ENCODE measurements at places on chromosomes 11 and 22.

- DNase-seq = no peak
Observed at GRCh38 chr11:61757213-61757862, 4.9 kb downstream of the MYRF start.

GRCh38 chr11:64244107-64244506, 2.6 kb downstream of the PPP1R14B start:
- no peak for DNase-seq

GRCh38 chr11:58938398-58938797, 890 bp upstream of the GLYATL1 start:
- no peak for DNase-seq

GRCh38 chr11:1389932-1390568, at the start of gene BRSK2:
BRSK2 (plus strand) TSS chr11:1389934; CDS start chr11:1390285, 351 bp downstream.
- DNase-seq = no peak

DNA sequence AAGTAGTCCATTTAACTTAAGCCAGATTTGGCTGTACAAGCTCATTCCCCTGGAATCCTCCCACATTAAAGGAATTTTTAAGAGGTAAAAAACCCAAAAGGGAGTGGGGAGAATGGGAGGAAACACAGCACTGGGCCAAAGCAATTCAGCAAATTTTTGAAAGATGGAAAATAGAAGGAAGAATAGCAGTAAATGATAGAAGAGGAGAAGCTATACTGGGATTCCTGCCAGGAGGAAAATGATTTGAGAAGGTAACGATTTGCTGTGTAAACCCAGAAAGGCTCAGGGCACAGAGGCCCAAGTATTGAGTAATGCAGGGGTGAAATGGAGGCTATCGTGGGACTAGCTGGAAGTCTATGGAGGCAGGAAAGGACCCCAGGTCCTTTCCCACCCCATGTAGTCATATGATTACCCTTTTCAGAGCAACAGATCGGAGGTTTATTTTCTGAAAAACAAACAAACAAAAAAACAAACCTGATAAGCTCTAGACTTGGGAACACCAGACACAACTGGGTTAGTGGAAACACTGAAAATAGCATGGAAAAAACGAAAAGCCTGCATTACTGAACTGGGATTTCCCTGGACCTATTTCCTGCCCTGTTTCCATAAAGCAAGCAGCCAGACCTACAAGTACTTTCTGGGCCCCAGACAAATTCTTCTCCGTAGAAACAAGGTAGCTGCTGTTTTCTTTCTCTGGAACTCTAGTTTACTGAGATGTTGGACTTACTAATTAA, 140.0 kb downstream of the SWAP70 start:
- DNase-seq = no peak

- DNase-seq = peak; percentile 39
Observed at GRCh38 chr11:69013009-69013951, at the start of gene MRGPRF. MRGPRF (minus strand) TSS chr11:69013246; CDS start chr11:69009901, 3,345 bp downstream.

GRCh38 chr11:88179971-88180629, 4.9 kb upstream of the RAB38 start:
- no peak for DNase-seq

- DNase-seq = no peak
Observed at GRCh38 chr11:8772571-8773519, 90.3 kb downstream of the RPL27A start.

GRCh38 chr22:49178246-49179005, 649.2 kb downstream of the BRD1 start:
- DNase-seq = no peak

DNA sequence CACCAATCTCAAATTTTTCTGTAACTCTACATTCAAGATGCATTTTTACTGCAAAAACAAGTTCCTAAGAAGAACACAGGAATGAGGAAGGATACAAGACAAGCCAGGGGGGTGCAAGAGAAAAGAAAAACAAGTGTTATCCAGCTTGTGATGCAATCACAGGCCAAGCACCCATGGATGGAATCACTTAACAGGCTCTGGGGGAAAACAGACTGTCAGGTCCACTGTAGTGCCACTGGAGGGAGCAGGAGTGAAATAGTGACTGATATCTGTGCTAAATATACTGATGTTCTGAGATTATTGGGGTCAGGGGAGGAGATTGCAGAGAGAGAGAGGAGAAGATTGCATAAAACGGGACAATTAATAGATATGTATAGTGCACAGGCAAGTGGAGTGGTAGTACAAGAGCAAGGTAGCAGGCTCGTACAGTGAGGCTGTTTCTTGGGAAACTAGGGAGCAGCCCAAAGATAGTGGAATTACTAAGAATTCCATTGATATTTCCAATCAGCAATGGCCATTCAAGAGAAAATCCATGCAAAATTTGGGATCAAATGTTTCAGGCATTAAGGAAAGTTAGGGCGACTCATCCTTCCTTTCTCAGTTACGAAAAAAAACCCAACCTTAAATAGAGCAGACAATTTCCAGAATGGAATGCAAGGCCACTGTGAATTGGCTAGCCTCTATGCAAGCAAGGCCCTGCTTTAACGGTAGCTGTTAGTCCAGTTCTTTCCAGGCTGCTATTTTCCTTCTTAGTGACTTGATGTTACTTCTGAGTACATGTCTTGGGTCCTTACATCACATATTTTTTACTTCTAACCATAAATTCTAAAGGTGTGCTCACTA, 52.2 kb upstream of the CEP126 start:
- DNase-seq = no peak

- no peak for DNase-seq
Observed at GRCh38 chr11:39327302-39327701, 2132.2 kb downstream of the LRRC4C start.

GRCh38 chr11:112511271-112511670, 250.6 kb upstream of the PLET1 start:
- no peak for DNase-seq

GRCh38 chr22:43263645-43264514, 76.9 kb upstream of the TTLL12 start:
- DNase-seq = peak; percentile 89

DNA sequence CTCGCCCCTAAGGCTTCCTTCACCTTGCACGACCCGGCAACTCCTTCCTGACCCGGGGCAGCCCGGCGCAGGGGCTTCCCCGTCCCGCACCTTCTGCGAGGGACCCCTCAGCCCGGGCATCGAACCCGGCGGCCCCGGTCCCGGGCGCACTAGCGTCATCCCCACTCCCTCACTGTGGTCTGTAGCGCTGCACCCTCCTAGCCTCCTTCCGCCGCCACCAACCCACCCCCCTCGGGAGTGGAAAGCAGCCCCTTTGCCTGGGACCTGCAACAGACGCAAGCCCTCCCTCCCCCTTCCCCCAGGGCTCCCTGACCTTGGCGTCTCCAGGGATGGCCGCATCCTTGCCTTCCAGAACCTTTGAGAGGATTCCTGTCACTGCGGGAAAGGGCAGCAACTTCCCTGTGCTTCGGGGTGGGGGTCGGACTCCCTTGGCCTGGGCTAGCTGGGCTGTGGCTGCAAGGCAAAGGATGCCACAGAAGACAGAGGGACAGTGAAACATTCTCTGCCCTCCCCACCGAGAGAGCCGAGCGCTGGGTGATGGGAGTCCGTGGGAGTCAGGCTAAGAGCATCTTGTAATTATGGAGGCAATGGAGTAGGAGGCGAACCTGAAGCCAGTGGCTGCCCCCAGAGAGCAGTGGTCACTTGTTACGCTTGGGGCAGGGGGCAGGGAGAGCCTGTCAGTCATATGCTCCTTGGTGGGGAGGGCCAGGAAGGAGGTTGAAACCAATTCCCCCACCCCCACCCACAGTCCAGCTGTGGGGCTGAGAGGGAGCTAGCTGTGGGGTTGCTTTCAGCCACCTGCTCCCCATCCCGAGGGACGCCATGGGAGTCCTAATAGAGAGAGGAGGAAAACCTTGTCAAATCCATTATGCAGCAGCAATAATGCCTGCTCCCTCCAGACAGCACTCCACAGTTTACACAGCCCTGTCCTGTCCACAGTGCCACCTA, 920 bp downstream of the TMEM132A start:
- DNase-seq = no peak

DNA sequence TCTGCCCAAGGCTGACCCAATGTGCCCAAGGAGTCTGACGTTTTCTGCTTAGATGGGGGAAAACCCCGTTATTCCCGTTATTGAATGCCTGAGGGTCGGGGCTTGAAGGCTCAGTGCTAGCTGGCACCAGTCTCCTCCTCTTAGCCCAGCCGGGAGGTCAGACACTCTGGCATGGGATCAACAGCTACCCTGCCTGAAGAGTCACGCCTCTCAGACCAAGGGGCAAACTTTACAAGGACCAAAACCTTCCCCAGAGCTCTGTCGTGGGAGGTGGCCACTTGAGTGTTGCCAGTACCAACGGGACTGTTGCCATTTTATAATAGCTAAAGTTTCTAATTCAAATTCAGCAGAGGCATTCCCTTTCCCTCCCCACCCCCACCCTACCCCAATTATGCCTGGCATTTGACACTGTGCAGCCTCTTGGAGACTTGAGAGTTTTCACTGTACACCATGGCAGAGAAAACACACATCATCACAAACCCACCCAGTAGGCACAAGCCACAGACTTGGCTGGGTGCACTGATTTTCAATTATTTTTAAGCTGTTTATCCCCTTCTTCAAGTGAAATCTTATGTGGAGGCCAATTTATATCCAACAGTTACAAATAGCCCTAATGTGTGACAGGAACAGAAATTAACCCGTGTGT, 137.5 kb upstream of the SYT13 start:
- DNase-seq = no peak

- DNase-seq = no peak
Observed at GRCh38 chr11:43697679-43698078, 17.1 kb downstream of the HSD17B12 start.

GRCh38 chr22:42615092-42615859, 593 bp upstream of the POLDIP3 start:
- peak; percentile 91 for DNase-seq

DNA sequence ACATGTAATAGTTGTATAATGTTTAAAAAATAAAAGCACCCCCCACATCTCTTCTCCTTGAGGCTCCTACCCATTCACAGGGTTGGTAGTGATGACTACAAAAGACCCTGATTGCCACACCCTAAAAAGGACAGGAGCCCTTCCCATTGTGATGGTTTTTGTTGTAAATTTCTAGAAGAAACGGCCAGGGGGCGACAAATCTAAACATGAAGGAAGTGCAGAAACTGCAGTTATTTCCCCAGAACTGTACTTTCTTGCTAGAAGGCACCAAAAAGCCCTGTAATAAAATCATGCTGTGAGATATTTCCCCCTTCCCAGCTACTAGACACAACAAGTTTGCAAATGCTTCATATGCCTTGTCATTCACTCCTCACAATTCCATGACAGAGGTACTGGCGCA, 10.8 kb downstream of the PRR5L start:
- DNase-seq = no peak

- DNase-seq = peak; percentile 88
Observed at GRCh38 chr11:33829430-33830141, 55.3 kb upstream of the FBXO3 start.

GRCh38 chr22:22576244-22576988, 17.4 kb upstream of the PRAME start:
- peak; percentile 31 for DNase-seq
